ENCODE measurements at places on chromosomes 1 and 21.
A peak's percentile ranks its signal among the peaks of the same experiment; 100 is the strongest.

DNA sequence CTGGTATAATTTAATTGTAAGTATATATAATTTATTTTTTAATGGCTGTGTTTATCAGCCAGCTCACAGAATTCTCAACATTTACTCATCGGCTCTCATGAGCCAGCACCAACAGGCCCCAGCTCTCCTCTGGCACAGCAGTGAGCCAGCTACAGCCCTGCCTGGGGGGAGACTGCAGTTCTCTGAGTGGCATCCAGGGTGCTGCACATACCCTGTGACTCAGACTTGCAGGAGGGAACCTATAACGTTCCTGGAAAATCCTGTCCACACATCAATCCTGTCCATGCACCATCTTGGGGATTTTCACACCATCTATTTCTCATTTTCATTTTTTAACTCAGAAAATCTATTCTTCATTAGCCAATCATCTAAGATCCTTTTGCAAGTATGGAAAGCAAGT lies 36.5 kb downstream of the FHAD1 start:
- no peak for DNase-seq

GRCh38 chr1:60583696-60584095 lies 498.7 kb upstream of the NFIA start:
- no peak for DNase-seq

GRCh38 chr1:226738995-226739695 lies at the start of gene ITPKB:
Gene ITPKB (minus strand): TSS chr1:226739282. CDS start chr1:226737458, 1,824 bp downstream.
- peak; percentile 74 for DNase-seq

GRCh38 chr21:25518491-25518911 lies 88.8 kb downstream of the MRPL39 start:
- no peak for DNase-seq

- DNase-seq, result no peak
These were observed 83.4 kb downstream of the FOXD2 start for GRCh38 chr1:47521034-47521881.

GRCh38 chr1:208595236-208595635 lies 351.1 kb upstream of the PLXNA2 start:
- no peak for DNase-seq

GRCh38 chr1:219088778-219089557 lies 84.7 kb upstream of the LYPLAL1 start:
- DNase-seq, result no peak

- DNase-seq, result peak; percentile 17
These were observed 3.1 kb downstream of the FTCD start for GRCh38 chr21:46151989-46152926.

GRCh38 chr1:231200388-231201031 lies 38.7 kb downstream of the TRIM67 start:
- DNase-seq, result no peak

DNA sequence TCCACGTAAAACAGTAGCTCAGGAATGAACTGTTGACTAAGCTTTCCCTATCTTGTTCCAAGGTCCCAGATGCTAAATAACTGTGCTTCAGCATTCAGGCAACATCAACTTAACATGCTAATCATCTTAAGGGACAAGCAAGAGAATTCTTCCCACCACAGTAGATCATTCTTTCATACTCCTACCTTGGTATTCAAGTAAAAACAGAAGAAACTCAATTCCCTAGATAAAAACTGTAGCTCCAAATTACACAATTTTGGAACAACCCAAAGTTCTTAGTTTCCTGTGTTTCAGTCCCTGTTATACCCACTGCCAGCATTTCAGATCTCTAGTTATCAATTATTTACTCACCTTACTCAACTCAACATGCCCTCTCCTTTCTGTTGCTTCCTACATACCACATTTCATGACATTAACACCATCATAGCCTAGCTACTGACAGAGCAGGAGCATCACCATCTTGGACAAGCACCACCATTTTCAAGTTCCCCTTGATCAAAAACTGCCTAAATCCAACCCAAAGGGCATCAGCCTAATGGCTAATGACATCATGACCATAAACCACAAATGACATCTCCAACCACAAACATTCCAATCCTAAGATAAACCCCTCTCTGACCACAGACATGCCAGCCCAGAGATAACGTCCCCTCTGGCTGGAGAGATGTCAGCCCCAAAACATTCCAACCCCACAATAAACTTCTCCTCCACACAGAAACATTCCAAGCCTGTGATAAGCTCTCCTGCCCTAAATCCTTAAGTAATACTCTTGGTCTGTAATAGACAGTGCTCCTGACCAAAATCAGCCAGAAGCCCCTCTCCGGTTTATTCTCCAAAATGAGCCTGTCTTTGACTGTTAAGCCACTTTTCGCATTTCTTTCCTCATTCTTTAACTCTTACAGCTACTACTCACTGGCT lies 191.2 kb downstream of the RERE start:
- no peak for DNase-seq

- no peak for DNase-seq
These were observed 116.4 kb downstream of the TBX19 start for GRCh38 chr1:168396940-168397684.
